ENCODE measurements at places on chromosomes 4 and X. TPM values are rescaled to one million over a fixed set of nuclear protein-coding genes. Genes with fewer than 3 reads are reported as not detected.

Gene FAM9B
- not detected for total RNA-seq

DNA sequence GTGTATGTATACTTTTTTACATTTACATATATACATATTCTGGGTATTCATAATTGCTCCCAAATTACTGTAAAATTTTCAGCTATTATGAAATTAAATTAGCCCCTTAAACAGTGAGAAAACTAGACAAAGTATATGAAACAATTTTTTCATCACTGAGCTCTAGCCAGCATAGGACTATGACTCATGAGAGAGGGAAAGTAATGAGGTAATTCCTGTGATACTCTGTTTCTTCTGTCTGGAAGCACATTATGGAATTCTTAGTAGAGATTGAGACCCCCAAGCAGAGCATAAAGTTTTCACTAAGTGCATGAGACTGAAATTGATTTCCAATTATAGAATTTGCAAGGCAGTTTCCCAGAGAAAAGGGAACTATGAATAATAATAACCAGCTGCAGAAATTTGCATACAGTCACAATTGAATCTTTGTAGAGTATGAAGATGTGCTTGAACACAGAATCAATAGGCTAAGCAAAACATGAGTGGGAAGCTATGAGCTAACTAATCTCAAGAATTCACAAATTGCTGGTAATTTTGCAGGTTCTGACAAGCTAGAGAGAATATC lies 779.3 kb downstream of the ARAP2 start:
- no peaks in the 10 kb centered on the region for H3K4me1 ChIP-seq
- no peaks in the 10 kb centered on the region for H3K27me3 ChIP-seq
- no peak overlapping the region for H3K4me3 ChIP-seq
- no peaks in the 10 kb centered on the region for H3K36me3 ChIP-seq

Gene ERCC6L
- 0.18 TPM for total RNA-seq

Gene TEX13C
- not detected for total RNA-seq

Data from T-cell (primary cell).